ENCODE measurements at places on chromosomes 5 and 9. TPM values are rescaled to one million over a fixed set of nuclear protein-coding genes. Genes with fewer than 3 reads are reported as not detected.

C5orf63 gene
- not detected for total RNA-seq

GRCh38 chr5:72452515-72453245, 54.5 kb downstream of the ZNF366 start:
- DNase-seq = peak; percentile 49

- no peak for DNase-seq
Observed at GRCh38 chr5:59276917-59277372, 616.6 kb downstream of the PDE4D start.

DNA sequence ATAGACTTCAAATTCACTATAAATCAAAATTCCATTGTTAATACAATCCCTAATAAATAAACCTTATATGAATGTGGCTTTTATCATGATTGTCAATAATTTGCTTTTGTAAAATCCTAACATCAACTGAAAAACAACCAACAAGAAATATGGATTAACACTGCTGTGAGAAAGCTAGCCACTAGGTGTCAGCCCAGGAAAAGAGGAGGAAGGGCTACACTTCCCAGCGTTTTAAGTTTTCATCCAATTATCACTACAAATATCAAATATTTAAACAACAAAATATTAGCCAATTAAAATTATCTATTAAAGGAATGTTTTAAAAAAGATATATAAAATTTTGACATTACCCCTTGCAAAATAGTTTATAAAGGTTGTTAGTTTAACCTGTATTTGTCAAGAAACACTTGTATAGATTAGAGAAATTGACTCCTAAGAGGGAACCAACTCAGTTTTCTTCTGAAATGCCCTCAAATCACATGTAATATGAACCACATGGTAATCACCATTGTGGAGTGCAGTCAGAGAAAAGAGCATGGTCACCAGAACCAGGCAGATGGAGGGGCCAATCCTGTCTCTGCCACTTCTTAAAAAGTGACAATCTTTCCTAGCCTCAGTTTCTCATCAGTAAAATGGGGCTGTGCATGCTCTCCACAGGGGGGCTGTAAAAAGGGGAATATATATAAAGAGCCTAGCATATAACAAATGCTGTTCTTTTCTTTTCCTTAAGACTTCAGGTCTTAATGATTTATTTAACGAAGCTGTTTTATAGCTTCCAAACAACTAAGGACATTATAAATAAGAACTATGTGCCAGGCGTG, 188.2 kb downstream of the CRB2 start:
- DNase-seq = no peak

GRCh38 chr9:131402073-131402472, 8.2 kb downstream of the PRRC2B start:
- DNase-seq = no peak

GRCh38 chr5:122473138-122473843, 161.3 kb downstream of the SNCAIP start:
- DNase-seq = no peak

DNA sequence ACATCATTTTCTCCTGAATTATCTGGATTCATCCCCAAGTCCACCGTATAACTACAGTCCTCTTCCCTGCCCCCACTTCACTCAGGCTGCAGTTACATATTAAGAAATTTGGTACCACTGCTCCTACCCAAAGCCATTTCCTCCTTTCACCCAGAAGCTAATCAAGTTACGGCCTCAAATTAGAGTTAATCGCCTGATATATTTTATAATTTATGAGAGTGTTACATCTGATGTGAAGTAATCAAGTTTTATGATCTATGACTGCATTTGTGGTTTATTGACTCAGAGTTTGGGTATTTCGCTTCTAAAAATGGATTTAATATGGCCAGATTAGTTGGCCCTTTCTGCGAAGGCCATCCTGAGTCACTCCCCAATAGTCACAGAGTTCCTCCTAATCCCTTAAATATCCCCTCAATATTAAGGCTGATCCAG, 223.6 kb upstream of the KIF2A start:
- DNase-seq = no peak

DNA sequence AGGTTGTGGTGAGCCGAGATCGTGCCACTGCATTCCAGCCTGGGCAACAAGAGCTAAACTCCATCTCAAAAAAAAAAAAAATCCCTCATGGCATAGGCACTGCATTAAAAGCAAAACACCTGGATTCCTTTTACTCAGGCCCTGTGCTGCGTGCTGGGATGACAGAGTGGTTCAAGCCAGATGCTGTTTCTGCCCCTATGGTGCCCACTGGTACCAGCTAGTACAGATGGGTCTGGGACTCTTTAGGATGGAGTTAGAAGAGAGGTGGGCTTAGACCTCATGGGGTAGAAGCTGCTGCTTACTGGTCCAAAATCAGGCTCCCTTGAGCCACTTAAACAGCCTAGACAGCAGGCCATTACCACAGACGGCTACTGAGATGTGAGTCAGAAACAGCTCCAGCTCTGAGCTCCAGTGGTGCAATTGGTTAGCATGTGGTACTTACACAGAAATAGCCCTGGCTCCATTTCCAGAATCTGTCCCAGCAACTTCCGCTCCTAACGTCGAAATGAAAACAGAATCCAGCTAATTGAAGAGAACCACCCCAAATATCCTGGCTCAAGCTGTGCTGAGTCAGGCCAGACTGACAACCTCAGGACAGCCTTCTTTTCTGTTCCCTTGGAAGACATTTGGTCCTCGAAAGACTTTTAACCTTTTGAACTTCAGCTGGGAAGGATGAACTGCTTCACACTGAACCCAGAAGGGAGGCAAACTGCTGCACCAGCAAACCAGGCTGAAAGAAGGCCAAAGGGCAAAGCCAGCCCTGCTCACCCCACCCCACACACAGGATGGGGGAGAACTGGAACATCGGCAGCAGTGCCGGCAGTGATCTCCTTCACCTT, 15.5 kb downstream of the C5orf15 start:
- DNase-seq = peak; percentile 64

DNA sequence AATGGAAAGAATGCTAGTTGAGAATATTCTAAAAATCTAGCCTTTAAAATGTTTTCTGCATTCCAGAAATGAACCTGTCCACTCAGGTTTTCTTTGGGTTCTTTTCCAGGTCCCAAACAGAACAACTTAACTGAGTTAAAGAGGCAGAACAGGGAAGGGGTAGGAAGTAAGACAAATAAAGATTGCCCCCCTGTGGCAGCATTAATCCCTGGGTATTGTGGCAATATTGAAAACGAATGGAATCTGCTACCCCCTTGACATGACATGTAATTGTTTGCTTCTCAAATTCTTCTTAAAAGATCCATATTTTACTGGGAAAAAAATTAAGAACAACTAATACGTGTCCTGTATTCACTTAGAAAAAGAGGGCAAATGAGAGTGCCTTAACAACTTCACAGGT, 9.3 kb upstream of the RBM22 start:
- no peak for DNase-seq

DNA sequence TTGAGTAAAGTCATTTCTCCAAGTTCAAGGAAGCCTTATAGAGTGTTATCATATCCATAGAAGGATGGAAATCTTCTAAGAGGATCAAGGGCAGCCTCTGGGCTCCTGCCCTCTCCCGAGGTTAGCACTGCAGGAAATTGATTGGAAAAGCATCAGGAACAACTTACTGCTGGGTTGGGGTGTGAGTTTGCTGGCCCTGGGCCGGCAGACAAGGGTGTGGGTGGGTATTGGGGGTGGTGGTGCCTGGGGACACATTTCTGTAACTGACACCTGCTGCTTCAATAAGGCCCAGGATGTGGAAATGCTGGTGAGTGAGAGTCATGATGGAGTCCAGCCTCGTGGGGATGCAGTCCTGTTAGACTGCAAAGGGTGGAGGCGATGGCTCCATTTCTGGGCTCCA, 5.5 kb downstream of the CSF2 start:
- DNase-seq = no peak
